ENCODE measurements at places on chromosomes 1 and 21.

DNA sequence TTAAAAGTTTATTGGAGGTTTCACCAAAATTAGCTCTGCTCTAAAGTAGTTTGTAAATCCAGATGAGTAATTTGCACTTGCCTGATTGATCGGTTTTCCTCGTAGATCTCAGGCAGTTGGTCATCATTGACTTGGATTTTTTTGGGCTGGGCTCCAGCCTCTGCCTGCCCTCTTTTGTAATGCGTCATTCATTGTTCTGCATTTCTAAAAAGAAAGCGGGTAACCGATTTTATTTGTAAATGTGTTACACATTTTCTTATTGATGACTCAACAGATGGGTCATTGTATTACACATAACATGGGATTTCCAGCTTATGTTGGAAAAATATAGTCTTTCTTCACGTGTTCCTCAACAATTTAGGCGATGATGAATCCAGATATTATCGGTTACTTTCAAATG, 5.5 kb downstream of the ETS2 start:
- DNase-seq: no peak

- DNase-seq: no peak
These were observed 111.9 kb downstream of the PTPN14 start for GRCh38 chr1:214439352-214440119.

GRCh38 chr1:17293681-17294425, 14.1 kb upstream of the PADI4 start:
- DNase-seq: no peak

- no peak for DNase-seq
These were observed 198.9 kb upstream of the ZP4 start for GRCh38 chr1:238089615-238090014.

- no peak for DNase-seq
These were observed 13.3 kb downstream of the SLC6A17 start for GRCh38 chr1:110163591-110163990.

GRCh38 chr1:58722414-58722813, 22.6 kb upstream of the MYSM1 start:
- no peak for DNase-seq

DNA sequence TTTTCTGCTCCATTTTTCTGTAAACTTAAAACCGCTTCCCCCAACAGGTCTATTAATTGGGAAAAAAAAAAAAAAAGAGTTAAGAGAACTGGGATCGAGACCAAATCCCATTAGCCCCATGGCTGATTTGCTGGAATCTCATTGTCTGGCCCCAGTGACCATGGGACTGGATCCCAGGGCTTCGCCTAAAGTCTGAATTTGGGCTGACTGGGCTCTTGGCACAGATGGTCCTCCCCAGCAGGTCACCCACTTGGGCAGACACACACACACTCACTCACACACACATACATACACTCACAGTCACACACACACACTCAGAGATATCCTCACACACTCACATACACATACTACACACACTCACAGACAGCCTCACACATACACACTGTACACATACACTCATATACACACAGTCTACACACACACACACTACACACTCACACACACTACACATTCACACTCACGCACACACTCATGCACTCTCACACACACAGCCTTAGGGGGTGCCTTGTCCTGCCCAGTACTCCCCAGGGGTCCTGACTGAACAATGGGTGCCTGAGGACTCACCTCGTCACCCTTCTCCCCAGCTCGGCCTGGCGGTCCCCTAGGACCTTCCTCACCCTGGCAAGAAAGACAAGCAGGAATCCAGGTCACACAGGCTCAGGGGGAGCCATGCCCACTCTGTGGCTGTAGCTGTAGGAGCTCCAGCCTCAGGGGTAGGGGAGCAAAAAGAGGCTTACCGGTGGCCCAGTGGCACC, 7.5 kb downstream of the COL9A2 start:
- DNase-seq: no peak

GRCh38 chr21:25462517-25462971, 144.7 kb downstream of the MRPL39 start:
- no peak for DNase-seq

- no peak for DNase-seq
These were observed 4.7 kb downstream of the CELSR2 start for GRCh38 chr1:109253803-109254620.

- no peak for DNase-seq
These were observed 3.8 kb downstream of the PTAFR start for GRCh38 chr1:28172713-28173150.

- DNase-seq: no peak
These were observed 42.4 kb upstream of the LRRC52 start for GRCh38 chr1:165501330-165501969.

GRCh38 chr1:67390041-67390887, 39.9 kb downstream of the SERBP1 start:
- no peak for DNase-seq

GRCh38 chr1:150562446-150563339, 13.5 kb downstream of the ADAMTSL4 start:
- no peak for DNase-seq

DNA sequence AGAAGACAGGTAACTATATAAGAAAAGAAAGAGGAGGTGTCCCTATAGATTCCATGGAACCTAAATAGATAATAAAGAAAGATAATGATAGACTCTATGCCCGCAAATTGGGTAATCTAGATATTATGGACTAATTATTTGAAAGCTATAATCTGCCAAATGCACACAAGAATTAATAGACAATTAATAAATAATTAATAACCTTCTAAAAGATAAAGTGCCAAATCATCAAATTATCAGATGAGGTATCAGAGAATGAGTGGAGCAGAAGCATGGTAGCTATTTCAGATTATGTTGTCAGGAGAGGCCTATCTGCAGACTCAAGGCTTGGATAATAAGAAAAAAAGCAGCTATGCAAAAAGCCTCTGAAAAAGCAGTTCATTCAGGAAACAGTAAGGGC, 1120.8 kb downstream of the PLA2G4A start:
- no peak for DNase-seq

GRCh38 chr1:212218911-212219310, 66.3 kb upstream of the PPP2R5A start:
- DNase-seq: no peak

DNA sequence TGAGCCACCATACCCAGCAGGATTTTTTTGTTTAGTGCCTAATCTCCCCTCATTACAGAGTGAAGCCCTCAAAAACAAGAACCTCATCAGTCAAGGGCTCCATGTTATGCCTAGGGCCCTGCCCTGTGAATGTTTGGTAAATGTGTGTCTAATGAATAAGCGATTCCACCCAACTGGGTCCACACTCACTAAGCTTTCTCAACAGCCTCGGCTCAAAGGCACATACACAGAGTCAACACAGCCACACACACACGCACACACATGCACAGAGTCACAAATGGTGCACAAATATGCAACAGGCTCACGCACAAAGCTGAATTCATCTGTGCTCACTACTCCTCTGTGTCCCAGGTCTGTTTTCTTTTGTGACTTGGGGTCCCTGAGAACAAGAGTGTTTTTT, 11.7 kb upstream of the SYNC start:
- no peak for DNase-seq

GRCh38 chr1:228302086-228302485, 94.2 kb downstream of the OBSCN start:
- no peak for DNase-seq

- no peak for DNase-seq
These were observed 464.5 kb downstream of the KCNT2 start for GRCh38 chr1:196143602-196144342.

DNA sequence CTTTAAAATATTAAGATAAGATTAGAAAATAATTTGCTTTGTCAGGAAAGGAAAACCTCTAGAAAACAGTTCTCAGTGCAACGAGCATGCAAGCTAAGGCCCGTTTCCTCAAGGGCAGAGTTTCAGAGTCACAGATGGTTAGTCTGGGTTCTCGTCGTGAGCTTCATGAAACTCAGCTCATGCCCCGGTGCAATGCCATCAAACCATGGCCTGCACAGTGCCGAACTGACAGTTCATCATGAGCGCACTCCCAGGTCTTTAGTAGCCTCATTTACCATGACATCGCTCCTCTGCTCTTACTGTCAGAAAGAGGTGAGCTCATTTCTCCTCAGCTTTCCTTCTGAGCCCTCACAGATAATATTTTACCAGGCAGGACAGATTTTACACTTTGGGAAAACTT, 319.2 kb downstream of the NTNG1 start:
- no peak for DNase-seq

GRCh38 chr21:41043014-41043413, 124.9 kb upstream of the BACE2 start:
- DNase-seq: no peak
